ENCODE measurements at places on chromosomes 12 and 14. TPM values are rescaled to one million over a fixed set of nuclear protein-coding genes. Genes with fewer than 3 reads are reported as not detected.

LRRC9 gene
- not detected for total RNA-seq

LHX5 gene
- not detected for total RNA-seq

- no peaks in the 10 kb centered on the region for H3K36me3 ChIP-seq
- no peak overlapping the region for H3K4me3 ChIP-seq
- no peaks in the 10 kb centered on the region for H3K27me3 ChIP-seq
- no peak for DNase-seq
- H3K27ac ChIP-seq: no peak overlapping the region
Measured at GRCh38 chr14:99633918-99634317, 11.0 kb upstream of the HHIPL1 start.

DNA sequence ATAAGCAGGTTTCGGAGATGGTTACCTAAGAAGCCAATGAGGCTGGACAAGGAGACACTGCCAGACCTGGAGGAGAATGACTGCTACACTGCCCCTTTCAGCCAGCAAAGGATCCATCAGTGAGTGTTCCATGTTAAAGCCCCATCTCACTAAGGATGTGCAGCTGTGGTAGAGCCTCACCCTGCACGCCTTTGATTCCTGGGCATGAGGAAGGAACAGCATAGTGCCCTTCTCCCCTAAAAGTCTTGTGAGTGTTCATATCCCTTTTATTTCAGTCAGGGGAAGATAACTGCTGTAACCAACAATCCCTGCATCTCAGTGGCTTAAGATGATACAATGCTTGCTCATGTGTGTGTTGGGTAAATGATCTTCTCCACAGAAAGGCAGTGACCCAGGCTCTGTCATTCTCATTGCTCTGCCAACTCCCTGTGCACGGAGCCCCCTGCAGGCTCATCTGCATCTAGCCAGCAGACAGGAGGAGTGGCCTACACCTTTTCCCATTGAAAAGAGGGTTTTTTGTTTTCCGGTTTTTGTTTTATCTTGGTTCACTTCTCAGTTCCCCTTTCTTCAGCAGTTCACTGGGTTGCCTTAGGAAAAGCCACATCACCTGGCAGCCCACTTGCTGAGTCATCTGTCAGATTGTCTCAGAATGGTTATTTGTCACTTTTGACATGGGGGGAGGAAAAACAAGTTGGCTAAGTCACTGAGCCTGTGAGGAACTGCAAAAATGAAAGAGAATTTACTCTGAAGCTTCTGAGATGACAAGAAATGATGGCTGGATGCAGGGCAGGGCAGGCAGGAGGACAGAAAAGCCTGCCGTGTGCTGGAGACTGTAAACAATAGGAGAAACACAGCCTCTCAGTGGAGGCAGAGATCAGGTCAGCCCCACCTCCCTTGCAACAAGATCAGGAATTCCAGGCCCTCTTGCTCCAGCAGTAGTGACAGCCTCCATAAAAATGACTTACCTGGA is 193.3 kb downstream of the ANO4 start:
- H3K27me3 ChIP-seq: no peaks in the 10 kb centered on the region
- DNase-seq: no peak
- H3K4me1 ChIP-seq: no peaks in the 10 kb centered on the region
- no peaks in the 10 kb centered on the region for H3K36me3 ChIP-seq
- H3K4me3 ChIP-seq: no peak overlapping the region

DNA sequence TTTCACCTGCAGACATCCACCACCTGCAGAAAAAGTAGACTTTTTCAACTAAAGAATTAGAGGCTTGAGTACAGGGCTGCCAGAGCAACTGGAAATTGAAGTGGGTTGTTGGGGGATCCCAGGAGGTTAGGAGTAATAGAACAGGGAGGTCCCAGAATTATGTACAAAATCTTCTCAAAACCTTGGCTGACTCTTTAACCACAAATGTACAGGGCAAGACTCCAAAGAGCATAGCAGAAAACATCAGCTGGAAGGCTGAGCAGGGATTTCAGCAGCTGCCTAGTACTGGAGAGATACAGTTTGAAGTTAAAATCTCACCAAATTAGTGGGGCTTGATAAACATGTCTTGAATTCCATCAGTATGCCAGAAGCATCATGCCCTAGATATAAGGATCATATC is 191.6 kb downstream of the CRADD start:
- no peak overlapping the region for H3K4me3 ChIP-seq
- no peak overlapping the region for H3K27ac ChIP-seq
- peaks cover 2% of the 10 kb centered on the region for H3K4me1 ChIP-seq
- H3K36me3 ChIP-seq: no peaks in the 10 kb centered on the region

DNA sequence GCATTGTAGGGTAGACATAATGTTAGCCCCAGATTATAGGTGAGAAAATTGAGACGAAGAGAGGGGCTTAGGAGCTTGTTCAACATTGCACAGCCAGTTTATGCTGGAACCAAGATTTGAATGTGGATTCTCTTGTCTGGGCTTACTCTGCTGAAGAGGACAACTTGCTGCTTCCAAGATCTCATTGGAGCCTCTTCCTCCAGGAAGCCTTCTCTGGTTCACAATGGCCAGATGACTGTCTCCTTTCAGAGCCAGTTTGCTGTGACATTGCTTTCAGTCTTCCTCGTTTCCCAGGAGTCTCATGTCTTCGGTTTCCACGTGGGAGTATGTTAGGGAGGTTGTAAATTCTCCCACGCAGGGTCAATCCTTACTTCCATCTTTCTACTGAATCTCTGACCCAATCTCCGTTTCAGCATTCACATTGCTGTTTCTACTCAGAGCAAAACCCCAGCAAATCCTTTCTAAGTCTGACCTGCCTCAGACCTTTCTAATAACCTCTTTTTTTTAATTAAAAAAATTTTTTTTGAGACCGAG is 62.2 kb upstream of the LHX5 start:
- H3K27me3 ChIP-seq: peaks cover 41% of the 10 kb centered on the region
- no peak for DNase-seq
- H3K36me3 ChIP-seq: no peaks in the 10 kb centered on the region
- no peak overlapping the region for H3K4me3 ChIP-seq
- H3K27ac ChIP-seq: no peak overlapping the region
- H3K4me1 ChIP-seq: no peaks in the 10 kb centered on the region

PTGDR gene
- 2.0 TPM for total RNA-seq

LRCOL1 gene
- not detected for total RNA-seq

DNA sequence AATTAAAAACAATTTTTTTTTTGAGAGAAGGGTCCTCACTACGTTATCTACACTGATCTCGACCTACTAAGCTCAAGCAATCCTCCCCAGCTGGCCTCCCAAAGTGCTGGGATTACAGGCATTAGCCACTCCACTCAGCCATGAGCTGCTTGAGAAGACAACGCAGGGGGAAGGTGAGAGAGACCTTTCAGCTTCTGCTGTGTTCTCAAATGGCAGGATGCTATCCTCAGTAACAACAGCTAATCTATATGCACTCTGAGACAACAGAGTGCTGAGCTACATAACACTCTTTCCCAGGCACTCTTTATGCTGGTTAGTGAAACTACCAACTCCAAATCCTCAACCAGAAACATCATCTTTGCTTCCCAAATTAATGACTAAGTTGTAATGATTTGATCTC is 526.1 kb downstream of the CCER1 start:
- DNase-seq: no peak
- H3K4me3 ChIP-seq: no peak overlapping the region
- H3K27me3 ChIP-seq: no peaks in the 10 kb centered on the region
- no peaks in the 10 kb centered on the region for H3K36me3 ChIP-seq

- H3K4me3 ChIP-seq: peak overlapping the region; percentile 18
- peaks cover 9% of the 10 kb centered on the region for H3K4me1 ChIP-seq
- H3K27me3 ChIP-seq: no peaks in the 10 kb centered on the region
- no peak overlapping the region for H3K27ac ChIP-seq
- no peaks in the 10 kb centered on the region for H3K36me3 ChIP-seq
Measured at GRCh38 chr12:89461649-89462612, 62.7 kb downstream of the GALNT4 start.

GNB3 gene
- total RNA-seq: not detected

BCL2L2 gene
- 35.4 TPM for total RNA-seq

SOAT2 gene
- total RNA-seq: not detected

MMP19 gene
- total RNA-seq: 6.4 TPM

MLEC gene
- 64.6 TPM for total RNA-seq

DNA sequence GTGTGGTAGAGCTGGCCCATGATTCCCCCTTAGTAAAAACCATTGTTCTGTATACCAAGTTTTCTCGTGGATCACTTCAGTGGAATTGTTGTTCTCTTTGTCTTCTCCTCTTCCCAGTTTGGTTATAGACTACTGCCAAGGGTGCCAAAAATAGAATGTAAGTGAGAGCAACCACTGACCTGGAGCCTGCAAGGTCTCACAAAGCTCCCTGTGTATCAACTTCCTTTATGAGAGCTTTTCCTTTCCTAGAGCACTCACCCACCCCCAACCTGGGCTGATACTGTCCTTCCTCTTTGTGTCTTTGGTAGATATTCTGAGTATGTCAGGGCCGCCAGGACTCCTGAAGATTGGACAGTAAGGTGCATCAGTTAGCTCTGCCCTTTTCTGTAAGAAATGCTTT is 101.0 kb downstream of the SCN8A start:
- H3K27ac ChIP-seq: no peak overlapping the region
- H3K27me3 ChIP-seq: peaks cover 6% of the 10 kb centered on the region
- no peak overlapping the region for H3K4me3 ChIP-seq
- H3K36me3 ChIP-seq: no peaks in the 10 kb centered on the region
- H3K4me1 ChIP-seq: no peaks in the 10 kb centered on the region
- DNase-seq: no peak

ACVRL1 gene
- 43.4 TPM for total RNA-seq

CCDC196 gene
- not detected for total RNA-seq

ATXN2 gene
- 23.5 TPM for total RNA-seq

COCH gene
- total RNA-seq: 1.9 TPM

CIT gene
- 12.4 TPM for total RNA-seq

GRCh38 chr12:54437243-54437642 is 18.2 kb upstream of the ITGA5 start:
- DNase-seq: no peak
- H3K27me3 ChIP-seq: no peaks in the 10 kb centered on the region
- H3K27ac ChIP-seq: no peak overlapping the region
- peaks cover 16% of the 10 kb centered on the region for H3K4me1 ChIP-seq
- no peak overlapping the region for H3K4me3 ChIP-seq
- no peaks in the 10 kb centered on the region for H3K36me3 ChIP-seq

- no peak for DNase-seq
- H3K4me3 ChIP-seq: no peak overlapping the region
- peak overlapping the region; percentile 49 for H3K27ac ChIP-seq
- no peaks in the 10 kb centered on the region for H3K36me3 ChIP-seq
Measured at GRCh38 chr12:6249580-6249979, 49.4 kb downstream of the CD9 start.

GRCh38 chr12:69901221-69901905 is 76.3 kb downstream of the MYRFL start:
- no peaks in the 10 kb centered on the region for H3K36me3 ChIP-seq
- H3K27me3 ChIP-seq: no peaks in the 10 kb centered on the region
- H3K4me3 ChIP-seq: no peak overlapping the region
- no peak overlapping the region for H3K27ac ChIP-seq
- H3K4me1 ChIP-seq: peaks cover 23% of the 10 kb centered on the region
- no peak for DNase-seq

GLIPR1L1 gene
- not detected for total RNA-seq

DNA sequence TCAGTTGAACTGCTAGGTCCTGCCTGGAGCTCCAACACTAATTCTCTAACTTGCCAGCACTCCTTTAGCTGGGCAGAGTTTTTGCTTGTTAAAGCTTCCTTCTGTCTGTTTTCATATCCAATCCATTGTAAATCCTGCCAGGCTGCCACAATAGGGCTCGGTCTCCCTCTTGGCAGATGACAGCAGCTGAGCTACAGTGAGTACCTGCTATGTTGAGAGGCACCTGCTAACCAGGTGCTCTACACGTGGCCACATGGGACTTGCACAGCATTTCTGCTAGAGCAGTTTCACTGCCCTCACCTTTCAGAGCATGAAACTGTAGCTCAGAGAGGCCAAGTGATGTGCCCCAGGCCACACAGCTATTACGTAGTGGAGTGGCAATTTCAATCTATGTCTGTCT is 106.6 kb upstream of the NOS1 start:
- no peak overlapping the region for H3K4me3 ChIP-seq
- H3K27me3 ChIP-seq: peaks cover 9% of the 10 kb centered on the region
- H3K27ac ChIP-seq: no peak overlapping the region
- DNase-seq: no peak
- no peaks in the 10 kb centered on the region for H3K36me3 ChIP-seq

FGD4 gene
- 69.4 TPM for total RNA-seq

HRK gene
- not detected for total RNA-seq

- H3K27me3 ChIP-seq: no peaks in the 10 kb centered on the region
- H3K4me3 ChIP-seq: no peak overlapping the region
- H3K36me3 ChIP-seq: no peaks in the 10 kb centered on the region
Measured at GRCh38 chr12:129670256-129670920, 233.4 kb downstream of the TMEM132D start.

GRCh38 chr12:52270541-52271070 is 3.8 kb upstream of the KRT86 start:
- H3K27me3 ChIP-seq: peaks cover 8% of the 10 kb centered on the region
- H3K4me3 ChIP-seq: no peak overlapping the region
- DNase-seq: no peak
- H3K4me1 ChIP-seq: no peaks in the 10 kb centered on the region
- H3K27ac ChIP-seq: no peak overlapping the region

CPM gene
- total RNA-seq: 67.5 TPM

GRCh38 chr14:28653521-28653920 is 113.1 kb upstream of the FOXG1 start:
- no peak overlapping the region for H3K27ac ChIP-seq
- no peaks in the 10 kb centered on the region for H3K4me1 ChIP-seq
- no peak overlapping the region for H3K4me3 ChIP-seq
- H3K27me3 ChIP-seq: no peaks in the 10 kb centered on the region
- no peak for DNase-seq

GPR137C gene
- 0.65 TPM for total RNA-seq

DNA sequence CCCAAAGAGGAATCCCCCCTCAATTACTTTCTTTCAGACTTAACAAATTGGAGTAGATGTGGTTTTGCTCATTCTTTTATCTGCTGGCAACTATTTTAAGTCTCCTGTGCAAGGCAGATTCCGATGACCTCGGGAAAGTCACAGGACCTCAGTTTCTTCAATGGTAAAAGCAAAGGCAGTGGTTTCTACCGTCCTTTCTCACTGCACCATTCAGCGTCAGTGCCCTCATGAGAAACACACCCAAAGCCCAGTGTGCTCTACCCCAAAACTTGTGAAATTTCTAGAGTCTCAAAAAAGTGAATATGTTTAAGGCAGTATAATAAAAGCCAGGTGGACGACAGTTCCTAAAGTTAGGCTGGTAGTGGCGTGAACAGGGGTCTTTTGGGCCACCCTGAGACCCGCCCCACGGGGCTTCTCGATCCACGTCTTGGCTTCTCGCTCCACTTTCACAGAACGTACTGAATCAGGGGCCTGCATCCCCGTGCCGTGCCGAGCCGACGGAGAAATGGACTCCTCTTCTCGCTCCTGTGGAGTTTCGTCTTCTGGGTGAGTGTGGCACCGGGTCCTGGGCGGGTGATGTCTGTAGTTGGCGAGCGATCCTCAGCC is 1.3 kb upstream of the ARHGAP5 start:
- DNase-seq: no peak
- H3K36me3 ChIP-seq: no peaks in the 10 kb centered on the region
- peak overlapping the region; percentile 99 for H3K27ac ChIP-seq
- peaks cover 26% of the 10 kb centered on the region for H3K4me1 ChIP-seq
- H3K4me3 ChIP-seq: peak overlapping the region; percentile 98
- no peaks in the 10 kb centered on the region for H3K27me3 ChIP-seq

KRT78 gene
- total RNA-seq: 48.9 TPM

SMCO2 gene
- total RNA-seq: 1.3 TPM

Measured in suprapubic skin (tissue), 4 donors.